DMS 273 treated with DMSO at 0.1 percent for 48 hours (cell line): ENCODE measurements at places on chromosomes 4 and X.

GRCh38 chrX:81336455-81337152, 134.7 kb downstream of the SH3BGRL start:
- no peak for DNase-seq

- no peak for DNase-seq
These were observed 26.8 kb upstream of the ESX1 start for GRCh38 chrX:104281564-104281963.

GRCh38 chr4:152961773-152962115, 25.6 kb downstream of the FHDC1 start:
- no peak for DNase-seq

- DNase-seq = no peak
These were observed 438.2 kb upstream of the PCDH7 start for GRCh38 chr4:30281986-30282385.

DNA sequence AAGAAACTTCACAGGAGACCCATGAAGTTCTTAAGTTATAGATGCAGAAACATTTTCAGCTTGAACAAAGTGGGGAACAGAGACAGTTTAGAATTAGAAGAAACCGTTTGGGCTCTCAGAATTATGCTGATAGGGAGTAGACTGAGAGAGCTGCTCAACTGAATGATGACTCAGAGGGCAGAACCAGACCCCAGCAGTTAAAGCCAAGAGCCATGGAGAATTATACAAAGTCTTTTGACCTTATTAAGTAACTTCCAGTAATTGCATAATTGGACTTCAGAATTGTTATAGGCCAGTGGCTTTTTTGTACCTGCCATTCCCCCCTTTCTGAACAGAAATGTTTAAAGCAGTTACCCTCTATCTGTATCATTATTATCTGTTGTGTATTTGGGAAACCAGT, 642.1 kb downstream of the CCSER1 start:
- no peak for DNase-seq

GRCh38 chr4:161894493-161895167, 269.2 kb downstream of the FSTL5 start:
- DNase-seq = no peak

GRCh38 chr4:973431-974397, at the start of gene DGKQ:
Gene DGKQ, minus strand, starts transcription at chr4:973569. Its CDS starts 87 bp downstream, at chr4:973482.
- no peak for DNase-seq

DNA sequence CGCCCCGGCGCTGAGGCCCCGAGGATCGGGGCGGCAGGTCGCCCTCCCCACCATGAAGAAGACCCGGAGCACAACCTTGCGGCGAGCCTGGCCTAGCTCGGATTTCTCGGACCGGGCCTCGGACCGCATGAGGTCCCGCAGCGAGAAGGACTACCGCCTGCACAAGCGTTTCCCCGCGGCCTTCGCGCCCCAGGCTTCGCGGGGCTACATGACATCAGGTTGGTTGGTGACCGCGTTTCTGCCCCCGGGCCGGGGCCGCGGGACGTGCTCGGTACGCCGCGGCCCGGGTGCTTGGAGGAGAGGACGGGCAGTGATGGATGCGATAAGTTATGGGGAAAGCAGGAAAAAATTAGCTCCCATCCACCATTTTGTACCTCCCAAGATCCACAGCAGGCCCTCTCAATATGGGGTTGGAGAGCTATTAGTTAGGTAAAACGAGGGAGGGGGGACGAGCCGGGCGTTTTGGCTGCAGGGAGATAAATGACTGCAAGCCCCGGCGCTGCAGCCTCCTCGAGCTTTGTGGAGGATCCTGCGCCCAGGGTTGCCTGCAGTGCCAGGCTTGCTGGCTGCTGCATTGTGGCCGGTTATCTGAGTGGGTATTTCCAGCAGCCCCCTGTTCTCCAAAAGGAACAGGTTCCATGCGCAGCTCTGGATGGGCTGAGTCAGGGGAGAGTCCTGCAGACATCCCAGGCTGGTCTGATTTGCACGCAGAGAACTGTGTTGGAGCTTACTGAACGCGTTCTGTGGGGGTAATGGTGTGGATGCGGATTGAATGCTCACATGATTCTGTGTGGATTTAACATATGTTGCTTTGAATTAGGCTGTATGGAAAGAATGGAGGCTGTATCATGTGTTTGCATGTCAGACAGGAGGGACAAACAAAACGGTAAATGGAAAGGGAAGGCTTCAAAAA, 1.9 kb downstream of the STOX2 start:
- no peak for DNase-seq

DNA sequence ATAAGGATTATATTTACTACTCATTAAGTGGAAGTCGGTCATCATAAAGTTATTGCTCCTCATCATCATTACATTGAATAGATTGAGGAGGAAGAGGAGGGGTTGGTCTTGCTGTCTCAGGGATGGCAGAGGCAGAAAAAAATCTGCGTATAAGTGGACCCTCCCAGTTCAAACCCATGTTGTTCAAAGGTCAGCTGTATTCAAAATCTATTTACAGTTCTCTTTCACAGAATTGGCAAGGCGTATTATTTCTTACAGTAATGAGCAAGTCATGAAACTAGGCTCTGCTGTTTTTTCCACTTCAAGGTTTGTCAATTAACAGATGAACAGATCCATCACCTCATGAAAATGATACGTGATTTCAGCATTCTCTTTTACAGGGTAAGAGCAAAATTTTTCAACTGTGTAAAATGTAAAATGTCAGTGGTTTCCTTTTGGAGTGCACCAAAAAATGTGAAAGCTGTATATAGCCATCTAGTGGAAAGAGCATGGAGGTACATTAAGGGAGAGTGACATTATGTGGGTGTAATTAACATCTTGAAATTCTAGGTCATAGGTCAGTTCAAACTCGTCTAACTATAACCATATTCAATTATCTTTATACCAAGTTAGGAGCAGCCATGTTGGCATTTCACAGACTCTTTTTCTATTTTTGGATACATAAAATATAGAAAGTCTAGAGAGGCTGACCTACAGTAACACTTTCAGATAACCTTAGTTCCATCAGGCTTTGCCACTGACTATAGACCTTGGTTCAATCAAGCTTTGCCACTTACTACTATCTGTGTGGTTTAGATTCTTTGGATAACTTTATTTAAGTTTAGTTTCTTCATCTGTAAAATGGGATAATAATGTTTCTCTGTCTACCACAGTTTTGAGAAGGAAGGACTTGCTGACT, 30.1 kb downstream of the NEIL3 start:
- no peak for DNase-seq

DNA sequence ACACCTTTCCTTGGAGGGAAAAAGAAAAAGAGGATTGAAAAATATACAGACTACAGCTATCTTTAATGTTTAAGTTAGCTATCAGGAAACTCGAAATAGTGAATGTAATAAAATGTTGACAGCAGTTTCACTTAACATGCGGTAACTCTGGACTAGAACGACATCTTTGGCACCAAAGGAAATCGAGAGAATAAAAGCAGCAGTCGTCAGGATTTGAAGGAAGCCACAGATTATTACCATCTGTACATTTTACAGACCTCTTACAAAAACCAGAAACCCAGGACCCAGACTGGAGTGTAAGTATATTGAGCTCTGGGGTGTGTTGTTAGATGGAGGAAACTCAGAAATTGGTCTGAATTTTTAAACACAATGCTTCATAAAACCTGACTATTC, 51.6 kb upstream of the STOX2 start:
- no peak for DNase-seq

GRCh38 chrX:150092549-150092948, 154.3 kb upstream of the EOLA2 start:
- DNase-seq = no peak

DNA sequence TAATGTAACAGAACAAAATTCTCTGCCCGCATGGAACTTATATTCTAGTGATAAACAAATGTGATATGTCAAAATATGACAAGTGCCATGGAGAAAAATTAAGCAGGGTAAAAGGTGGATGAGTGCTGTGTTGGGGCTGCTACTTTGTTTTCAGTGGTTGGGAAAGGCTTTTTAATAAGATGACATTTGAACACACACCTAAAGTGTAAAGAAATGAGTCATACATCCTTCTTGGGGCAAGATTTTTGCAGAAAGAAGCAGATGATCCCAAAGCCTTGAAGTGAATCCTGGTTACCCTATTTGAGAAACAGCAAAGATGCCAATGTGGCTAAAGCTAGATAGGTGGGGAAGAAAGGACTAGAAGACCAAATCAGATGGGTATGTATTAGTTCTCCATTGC, 564.1 kb downstream of the INPP4B start:
- no peak for DNase-seq

DNA sequence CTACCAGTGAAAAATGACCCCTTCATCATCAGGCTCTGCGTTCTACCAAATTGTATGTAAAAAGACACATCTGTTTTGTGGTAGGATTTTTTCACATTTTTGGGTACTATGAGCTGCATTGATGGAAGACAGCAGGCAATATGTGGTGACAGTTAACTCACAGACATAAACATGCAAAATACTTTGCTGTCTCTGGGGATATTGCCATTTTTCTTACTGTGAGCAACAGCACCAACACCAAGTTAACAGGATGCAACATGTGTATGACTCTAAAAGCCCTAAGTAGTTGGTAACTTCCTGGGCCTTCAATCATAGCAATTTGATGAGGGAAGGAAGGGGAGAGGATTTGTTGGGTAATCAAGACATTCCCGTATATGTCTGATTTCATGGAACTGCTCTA, 56.4 kb upstream of the DRP2 start:
- DNase-seq = no peak

DNA sequence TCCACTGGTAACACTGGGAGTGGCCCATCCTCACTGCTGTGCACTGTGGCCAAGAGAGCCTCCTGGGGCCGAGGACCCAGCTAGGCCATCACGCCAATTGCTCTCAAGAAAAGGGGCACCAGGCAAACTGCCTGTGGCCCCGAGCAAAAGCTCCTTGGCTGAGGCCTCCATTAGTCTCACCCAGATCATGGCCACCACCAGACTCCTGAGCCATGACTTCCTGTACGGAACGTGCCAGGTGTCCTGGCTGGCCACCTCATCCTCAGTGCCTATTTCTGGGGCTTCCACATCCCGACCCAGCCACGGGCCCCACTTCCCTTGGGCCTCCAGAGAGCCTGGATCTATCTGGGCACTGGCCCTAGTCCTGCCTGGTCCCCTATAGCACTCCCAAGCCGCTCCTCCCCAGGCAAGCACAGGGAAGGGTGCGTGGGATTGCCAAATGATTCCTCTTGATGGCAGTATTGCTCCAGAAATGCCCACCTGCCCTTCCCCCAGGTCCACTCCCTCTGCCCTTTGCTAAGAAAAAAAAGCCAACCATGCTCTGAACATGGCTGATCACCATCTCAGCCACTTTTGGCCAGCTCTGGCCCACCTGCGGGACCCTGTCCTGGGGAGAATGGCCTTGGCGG, 212.6 kb upstream of the AGTR2 start:
- DNase-seq = no peak

DNA sequence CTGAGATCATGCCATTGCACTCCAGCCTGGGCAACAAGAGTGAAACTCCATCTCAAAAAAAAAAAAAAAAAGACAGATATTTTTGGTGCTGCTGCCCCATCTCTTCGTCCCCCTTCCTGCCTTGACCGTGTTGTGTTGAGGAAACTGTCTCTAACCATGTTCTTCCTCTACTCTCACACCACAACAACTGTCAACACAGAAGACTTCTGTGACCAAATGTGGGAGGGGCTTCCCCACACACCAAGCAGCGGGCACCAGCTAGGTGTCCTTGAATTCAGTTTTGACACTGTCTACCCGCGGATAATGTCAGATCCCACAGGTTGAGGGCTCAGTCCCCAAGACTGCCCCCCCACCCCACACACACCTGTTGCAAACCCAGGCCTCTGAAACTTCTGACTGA, 104.7 kb upstream of the BCOR start:
- DNase-seq = no peak

DNA sequence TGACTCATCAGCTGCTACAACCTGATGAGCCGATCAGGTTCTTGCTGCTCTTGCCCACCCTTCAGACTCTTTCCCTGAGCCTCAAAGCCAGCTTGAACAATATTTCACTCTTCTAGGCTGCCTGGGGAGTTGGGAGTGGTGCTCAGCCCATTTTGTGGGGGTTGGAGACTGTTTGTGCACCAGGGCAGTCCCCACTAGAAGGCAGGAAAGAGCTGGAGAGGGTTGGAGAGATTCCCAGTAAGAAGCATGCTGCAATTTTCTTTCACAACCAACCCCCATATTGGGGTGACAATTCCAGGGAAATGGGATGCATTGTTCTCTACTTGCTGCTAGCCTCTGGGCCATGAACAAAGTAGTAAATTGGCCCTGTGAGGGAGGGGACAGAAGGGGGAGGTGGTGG, 44.1 kb downstream of the SLC16A2 start:
- DNase-seq = no peak

DNA sequence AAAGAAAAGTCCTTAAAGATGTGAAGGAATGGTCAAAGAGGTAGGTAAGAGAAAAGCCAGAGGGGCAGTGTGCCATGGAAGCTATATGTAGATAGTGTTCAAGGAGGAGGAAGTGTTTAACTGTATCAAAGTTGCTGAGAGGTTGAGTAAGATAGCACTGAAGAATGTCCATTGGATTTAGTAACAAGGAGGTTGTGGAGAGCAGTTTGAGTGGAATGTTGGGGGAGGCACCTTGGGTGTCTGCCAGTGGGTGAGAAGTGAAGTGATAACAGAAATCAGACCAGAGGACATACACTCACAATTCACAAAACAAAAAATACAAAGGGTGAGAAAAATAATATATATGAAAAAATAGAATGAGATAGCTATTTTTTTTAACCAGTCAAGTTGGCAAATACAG, 121.3 kb upstream of the AMOT start:
- DNase-seq = no peak

GRCh38 chr4:7132249-7132648, 60.1 kb upstream of the SORCS2 start:
- no peak for DNase-seq

GRCh38 chr4:159240687-159241086, 137.8 kb downstream of the RAPGEF2 start:
- DNase-seq = no peak

- no peak for DNase-seq
These were observed 549.5 kb downstream of the C4orf33 start for GRCh38 chr4:129645461-129645860.

- DNase-seq = no peak
These were observed 26.9 kb downstream of the UTP14A start for GRCh38 chrX:129932821-129933321.

- no peak for DNase-seq
These were observed 4.5 kb downstream of the CRMP1 start for GRCh38 chr4:5888222-5889001.

DNA sequence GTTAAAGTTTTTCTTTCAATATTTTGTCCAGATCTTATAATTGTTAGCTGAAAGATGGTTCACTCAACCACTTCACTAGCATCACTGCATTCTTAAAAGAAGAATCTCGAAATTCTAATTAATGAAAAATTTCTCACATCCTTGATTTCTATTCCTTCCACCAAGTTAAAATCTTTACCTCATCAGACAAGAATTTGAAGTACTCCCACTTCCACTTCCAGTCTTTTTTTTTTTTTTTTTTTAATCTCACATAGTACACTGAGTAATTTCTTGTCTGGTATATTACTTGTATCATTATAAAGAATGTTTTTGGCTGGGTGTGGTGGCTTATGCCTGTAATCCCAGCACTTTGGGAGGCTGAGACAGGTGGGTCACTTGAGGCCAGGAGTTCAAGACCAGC, 73.2 kb downstream of the FBXW7 start:
- no peak for DNase-seq
